ENCODE measurements at places on chromosomes 5 and 9.

GRCh38 chr9:126490214-126490631 is 123.5 kb upstream of the LMX1B start:
- DNase-seq: no peak

DNA sequence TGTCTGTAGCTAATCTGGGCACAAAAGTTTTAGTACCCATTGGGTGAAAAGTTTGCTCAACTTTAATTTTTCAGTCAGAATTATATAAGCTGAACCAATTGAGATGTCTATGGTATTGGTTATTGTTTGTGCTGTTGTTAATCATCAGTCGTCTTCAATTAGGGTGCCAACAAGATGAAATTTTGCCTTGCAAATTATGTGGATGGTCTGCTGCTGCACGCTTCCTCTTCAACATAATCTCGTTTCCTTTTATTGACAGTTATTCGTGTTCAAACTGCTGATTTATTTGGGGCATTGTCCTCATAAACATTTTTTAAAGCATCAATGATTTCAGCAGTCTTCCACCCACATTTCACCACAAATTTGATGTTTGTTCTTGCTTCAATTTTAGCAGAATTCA is 194.0 kb downstream of the HTR1A start:
- no peak for DNase-seq

DNA sequence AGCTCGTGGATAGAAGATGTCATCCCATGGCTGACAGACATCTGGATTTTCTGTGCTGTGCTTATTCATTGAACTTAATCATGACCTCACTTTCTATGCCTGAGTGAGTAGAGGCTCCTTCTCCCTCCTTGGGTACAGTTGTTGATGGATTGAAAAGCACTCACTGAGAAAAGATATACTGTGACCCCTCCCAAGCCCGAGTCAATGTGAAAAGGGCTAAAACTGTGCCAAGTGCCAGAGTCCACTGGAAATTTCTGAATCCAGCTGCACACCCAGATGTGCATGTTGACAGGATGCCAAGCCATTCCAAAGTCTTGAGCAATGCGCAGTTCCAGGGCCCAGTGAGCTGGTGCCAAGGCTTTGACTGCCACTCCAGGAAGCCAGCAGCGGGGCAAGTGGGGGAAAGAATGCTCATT is 473.0 kb downstream of the NTRK2 start:
- no peak for DNase-seq

GRCh38 chr5:54109626-54110330 is 200.6 kb downstream of the ARL15 start:
- DNase-seq: no peak

- no peak for DNase-seq
Observed at GRCh38 chr9:123069010-123069481, 35.6 kb downstream of the GPR21 start.

- DNase-seq: no peak
Observed at GRCh38 chr9:88411471-88411870, 23.2 kb downstream of the SPIN1 start.

DNA sequence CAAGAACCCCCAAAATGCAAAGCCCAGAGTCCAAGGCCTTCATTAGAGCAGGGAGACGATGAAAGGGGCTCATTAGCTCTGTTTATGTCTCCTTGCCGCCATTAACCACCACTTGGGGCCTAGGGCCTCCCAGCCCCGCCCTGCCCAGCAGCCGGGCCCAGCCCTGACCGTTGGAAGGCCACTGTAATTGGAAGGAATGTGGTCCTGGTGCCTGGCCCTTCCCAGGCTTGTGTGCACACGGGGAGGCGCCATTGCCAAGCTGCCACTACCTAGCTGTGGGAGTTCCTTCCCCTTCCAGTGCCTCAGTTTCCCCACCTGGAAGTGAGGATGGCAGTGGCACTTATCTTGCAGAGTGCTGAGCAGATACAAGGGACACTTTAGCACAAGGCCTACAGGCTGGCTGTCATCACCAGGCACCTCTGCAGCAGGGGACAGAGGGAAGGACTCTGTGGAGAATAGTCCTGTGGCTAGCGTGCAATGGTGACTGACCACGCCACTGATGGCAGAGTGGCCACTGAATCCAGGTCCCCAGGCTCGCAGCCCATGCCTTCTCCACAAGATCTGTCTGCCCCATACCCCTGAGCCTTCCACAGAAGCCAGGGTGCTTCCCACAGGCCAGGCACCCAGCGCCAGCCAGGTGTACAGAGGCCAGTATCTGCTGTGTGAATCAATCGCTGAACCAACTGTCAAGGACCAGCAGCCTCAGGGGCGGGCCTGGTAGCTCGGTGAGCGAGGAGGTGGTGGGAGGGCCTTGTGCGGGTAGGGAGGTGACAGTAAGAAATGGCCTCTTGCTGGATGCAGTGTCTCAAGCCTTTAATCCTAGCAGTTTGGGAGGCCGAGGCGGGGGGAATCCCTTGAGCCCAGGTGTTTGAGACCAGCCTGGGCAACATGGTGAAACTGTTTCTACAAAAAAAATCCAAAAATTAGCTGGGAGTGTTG is 20.8 kb downstream of the GBGT1 start:
- DNase-seq: no peak

DNA sequence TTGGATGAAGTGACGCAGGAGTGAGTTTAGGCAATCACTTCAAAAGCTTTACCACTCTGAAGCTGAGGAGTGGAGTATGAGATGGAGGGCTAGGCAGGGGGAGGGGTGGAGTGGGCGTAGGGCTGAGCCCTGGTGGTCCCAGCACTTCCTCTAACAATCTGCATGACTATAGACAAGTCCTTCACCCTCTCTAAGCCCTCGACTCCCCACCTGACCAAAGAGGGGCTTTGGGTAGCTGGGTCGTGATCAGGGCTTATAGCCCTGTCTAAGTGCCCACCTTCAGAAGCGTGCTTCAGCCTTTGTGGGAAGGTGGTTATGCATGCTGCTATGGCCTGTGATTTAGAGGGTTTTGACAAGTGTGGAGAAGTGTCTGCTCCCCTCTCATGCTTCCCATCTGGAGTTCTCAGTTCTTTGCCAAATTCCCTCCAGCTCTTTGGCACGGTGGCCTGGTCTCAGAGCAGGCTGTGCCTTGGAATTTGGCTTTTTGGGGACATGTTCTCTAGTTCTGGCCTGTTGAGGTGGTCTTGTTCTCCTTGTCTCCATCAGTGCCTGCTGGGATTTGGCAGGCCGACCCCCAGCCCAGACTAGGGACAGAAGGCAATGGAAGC is 53.0 kb downstream of the ACTBL2 start:
- DNase-seq: no peak

GRCh38 chr9:110440796-110441195 is 103.1 kb upstream of the TXNDC8 start:
- no peak for DNase-seq

DNA sequence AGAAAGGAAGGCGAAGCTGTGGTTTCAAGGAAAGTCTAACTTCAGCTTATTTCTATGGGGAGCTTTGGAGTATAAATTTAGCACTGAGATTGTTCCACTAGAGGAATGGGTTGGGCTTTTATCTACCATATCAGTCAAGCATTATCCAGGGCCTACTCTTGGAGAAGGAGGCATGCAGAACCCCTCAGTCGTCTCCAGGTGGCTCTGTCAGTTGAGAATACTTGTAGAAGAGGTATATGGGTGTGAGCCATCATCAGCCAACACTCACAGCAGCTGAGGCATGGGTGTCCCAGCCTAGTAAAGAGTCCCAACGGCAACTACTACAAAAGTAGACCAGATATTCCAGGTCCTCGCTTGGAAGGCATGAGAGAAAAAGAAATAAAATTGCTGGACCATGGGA is 548.5 kb upstream of the GRAMD2B start:
- DNase-seq: no peak

DNA sequence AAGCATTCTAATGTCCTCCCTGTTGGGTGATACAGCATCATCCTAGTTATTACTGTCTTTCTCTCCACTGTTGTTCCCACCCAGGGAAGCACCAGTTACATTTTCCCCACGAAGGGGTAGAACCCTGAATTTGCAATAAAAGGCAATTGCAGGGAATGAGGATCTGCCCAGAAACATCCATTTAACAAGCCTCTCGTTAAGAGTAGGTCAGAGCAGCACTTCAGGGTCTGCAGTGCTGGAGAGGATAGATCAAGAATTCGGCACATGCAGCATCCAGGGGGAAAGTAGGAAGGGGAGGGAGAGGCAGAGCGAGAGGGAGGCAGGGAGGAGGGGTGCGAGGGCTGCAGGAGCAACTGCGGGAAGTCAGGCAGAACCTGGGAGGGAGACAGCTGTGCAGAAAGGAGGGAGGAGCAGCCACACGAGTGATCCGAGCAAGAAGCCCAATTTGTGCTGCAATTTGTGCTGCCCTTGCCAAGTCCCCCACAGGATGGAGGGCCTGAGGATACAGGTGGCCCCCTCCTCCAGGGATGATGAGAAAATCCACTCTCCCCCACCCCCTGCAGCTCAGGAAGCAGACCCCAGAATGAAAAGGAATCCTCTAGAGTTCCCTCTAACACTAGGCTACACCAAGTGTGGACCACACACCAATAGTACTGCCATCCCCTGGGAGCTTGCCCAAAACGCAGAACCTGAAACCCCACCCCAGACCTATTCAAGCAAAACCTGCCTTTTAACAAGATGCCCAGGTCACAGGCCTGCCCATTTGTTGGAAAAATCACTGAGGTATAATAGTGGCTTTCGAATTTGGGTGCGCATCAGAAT is 62.2 kb downstream of the EPB41L4B start:
- DNase-seq: no peak

DNA sequence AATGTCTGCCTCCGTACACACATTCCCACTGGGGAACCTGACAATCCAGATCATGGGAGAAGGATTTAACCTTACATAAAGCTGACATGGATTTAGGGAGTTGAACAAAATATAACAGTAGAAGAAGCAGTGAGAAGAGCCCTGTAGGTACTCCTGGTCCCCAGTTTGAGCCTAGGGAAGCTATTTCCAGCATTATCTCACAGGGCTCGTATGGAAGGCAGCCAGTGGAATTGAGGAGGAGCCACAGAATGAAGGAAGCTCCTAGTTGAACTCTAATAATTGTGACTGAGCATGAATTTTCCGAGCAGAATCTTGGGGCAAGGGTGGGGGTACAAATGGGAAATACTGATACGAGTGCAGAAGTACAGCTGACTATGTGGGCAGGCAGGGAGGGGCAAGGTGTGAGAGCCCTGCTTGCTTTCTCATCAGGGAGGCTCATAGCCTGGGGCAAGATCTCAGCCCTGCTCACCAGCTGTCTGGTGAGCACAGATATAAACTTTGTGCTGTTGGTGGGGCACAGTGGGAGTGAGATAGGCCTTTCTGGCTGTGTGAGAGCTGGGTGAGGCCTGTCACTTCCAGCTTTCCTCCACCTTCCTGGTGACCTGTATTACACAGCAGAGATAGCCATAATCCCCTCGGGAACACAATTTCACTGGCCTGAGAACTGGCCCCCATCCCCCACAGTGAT is 290.7 kb upstream of the IL12B start:
- no peak for DNase-seq

DNA sequence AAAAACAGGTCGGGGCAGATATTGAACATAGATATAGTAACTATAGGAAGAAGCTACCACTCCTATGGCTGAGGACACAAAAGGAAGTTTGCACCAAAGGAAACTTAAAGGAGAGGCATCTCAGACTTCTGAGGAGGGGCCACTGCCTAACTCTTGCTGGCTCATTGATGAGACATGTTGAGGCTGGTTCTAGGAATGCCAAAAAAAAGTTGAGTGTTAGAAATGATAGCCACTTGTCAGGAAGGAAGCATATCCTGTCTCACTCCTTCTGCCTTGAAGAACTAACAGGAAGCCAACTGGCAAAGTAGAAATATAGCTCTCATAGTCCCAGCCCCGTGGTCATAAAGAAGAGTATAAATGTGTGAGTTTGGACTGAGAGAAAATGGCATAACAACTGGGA is 23.3 kb upstream of the STOM start:
- DNase-seq: peak; percentile 92

DNA sequence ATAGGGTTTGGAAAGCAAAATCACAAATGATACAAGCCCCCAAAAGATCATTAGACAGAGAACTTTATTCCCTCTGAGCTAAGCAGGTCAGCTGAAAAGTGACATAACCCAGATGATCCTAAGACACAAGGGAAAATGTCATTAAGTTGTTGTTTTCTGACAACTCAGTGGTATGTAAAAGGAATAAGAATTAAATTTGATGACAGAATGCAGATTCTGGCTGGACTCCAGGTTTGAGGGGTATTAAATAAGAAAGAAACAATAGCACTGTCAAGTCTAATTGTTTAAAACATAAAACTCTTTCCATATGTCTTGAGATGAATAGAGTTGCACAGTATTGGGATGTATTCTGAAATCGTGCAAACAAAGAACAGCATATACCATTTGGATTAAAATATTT is 429.9 kb downstream of the CAAP1 start:
- no peak for DNase-seq

- no peak for DNase-seq
Observed at GRCh38 chr9:88180081-88180765, 41.9 kb upstream of the SPATA31C2 start.

GRCh38 chr5:72064801-72065570 is 42.3 kb upstream of the MAP1B start:
- DNase-seq: no peak

GRCh38 chr5:81163651-81164050 is 69.5 kb upstream of the CKMT2 start:
- DNase-seq: no peak

DNA sequence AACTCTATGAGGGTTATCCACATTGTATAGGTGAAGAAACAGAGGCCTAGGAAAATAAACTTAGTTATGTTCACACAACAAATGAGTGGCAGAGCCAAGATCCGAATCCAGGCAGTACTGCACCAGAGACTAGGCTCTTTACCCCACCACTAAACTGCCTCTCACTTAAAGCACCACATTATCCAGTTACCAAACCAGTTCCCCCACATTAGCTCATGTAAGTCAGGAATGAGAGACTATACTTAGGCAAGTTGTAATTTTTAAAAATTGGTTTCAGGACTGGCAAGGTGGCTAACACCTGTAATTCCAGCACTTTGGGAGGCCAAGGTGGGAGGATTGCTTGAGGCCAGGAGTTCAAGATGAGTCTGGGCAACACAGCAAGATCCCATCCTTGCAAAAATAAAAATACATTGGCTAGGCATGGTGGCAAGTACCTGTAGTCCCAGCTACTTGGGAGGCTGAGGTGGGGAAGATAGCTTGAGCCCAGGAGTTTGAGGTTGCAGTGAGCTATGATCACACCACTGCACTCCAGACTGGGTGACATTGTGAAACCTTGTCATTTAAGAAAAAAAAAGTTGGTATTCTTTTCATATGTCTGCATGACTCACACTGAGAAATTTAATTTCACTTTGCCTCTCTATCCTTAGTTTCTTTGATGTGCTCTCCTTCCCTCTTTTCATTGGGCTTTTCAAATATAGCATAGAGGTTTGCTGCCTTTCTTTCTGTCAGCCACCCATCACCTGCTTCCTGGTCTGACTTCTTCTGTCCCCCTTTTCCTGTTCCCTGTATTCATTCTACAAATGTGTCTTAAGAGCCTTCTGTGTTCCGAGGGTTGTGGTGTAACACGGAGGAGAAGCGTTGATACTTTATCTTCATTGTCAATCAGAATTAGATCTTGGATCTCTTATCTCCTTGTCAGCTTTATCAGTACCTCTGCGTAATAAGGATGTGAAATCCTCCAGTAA is 64.7 kb downstream of the ERMP1 start:
- DNase-seq: no peak

Measured in KBM-7 (cell line).